Activated CD8-positive, alpha-beta memory T cell treated with anti-CD3 and anti-CD28 coated beads for 4 hours (primary cell): ENCODE measurements at places on chromosomes 4 and X.

DNA sequence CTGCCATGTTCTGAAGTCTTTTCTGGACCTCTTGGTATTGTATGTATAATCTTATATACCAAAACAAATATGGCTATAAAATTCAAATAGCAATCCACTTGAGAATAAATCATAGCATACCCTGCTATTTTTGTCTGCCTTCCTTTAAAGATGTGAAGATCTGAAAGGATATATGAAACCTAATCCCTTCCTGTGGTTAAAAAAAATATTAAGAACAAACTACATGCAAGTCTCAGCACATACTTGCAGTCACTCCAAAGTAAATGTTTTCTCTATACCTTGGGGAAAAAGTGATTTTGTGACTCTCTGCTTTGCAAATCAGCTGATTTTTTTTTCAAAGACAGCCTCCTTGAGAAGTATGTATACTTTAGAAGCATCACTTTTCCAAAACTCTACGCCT lies 322.9 kb downstream of the ANKRD50 start:
- no peak for DNase-seq

GRCh38 chrX:150635952-150636351 lies 57.2 kb upstream of the MTMR1 start:
- no peak for DNase-seq

GRCh38 chrX:19370061-19370460 lies 26.3 kb downstream of the PDHA1 start:
- no peak for DNase-seq

- no peak for DNase-seq
Measured at GRCh38 chr4:8913121-8913857, 41.6 kb upstream of the HMX1 start.

- DNase-seq, result no peak
Measured at GRCh38 chrX:17039826-17040225, 93.4 kb downstream of the REPS2 start.

DNA sequence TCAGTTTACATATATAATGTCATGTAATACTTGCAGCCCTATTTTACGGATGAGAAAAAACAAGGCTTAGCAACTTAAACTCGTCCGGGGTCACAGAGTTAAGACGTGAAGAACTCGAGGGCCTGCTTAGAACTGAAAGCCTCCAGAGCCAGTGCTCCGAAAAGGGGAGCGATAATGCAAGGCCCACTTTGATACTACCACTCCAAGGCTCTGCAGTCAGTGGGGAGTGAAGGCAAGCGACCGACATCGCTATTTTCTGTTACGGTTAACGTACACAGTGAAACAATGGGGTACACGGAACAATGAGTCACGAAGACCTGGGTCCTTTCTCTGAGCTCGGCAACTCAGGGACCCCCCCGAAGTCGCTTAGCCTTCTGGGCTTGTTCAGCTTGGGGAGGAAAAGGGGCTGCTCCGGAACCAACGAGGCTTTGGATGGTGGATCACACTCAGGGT lies 965 bp downstream of the PPA2 start:
- peak; percentile 39 for DNase-seq

DNA sequence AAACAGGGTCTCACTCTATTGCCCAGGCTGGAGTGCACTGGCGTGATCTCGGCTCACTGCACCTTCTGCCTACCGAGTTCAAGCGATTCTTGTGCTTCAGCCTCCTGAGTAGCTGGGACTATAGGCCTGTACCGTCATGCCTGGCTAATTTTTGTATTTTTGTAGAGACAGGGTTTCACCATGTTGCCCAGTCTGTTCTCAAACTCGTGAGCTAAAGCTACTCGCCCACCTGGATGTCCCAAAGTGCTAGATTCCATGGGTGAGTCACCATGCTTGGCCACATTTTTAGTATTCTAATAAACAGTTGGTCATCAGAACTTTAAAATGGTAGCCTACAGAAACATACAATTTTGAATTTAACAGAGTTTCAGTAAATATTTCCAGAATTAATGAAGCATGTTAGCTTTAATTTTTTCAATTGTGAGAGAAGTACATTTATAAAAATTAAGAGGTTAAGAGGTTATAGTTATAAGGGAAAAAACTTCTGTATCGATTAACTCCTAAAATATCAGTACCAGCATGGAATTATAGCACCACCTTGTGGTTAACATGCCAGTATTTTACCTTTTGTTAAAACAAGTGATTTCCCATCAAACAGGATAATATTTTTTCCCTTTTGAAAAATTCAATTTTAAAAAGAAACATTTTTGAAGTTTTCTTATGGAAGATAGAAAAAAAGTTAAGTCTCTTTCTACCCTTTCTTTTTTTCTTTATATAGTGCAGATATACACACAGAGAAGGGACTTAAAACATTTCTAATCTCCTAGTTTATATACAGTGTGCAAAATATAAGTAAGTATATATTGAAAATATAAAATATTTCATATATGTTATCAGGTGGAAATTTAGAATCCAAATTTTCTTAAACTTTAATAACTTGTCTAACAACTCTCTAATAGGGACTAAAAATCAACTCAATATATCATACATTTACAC lies 35.4 kb downstream of the CEP44 start:
- DNase-seq, result no peak

DNA sequence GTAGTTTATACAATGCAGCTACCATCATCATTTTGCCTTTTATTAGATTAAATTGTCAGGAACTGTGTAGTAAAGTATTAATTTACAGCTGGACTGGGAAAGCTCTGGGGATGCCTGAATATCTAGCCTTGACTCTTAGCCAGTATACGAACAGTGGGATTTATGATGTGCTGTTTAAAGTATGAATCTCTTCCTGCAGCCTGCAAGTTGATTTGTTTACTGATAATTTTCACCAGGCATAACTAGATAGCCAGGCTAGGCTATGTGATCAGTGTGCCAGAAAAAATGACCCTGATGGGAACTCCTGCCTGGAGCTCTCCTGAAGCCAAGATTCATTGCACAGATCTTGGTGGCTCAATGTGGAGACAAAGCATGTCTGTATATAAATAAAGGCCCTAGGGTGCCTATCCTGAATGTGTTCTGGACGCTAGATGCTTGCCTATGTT lies 119.2 kb downstream of the SCLT1 start:
- DNase-seq, result no peak

DNA sequence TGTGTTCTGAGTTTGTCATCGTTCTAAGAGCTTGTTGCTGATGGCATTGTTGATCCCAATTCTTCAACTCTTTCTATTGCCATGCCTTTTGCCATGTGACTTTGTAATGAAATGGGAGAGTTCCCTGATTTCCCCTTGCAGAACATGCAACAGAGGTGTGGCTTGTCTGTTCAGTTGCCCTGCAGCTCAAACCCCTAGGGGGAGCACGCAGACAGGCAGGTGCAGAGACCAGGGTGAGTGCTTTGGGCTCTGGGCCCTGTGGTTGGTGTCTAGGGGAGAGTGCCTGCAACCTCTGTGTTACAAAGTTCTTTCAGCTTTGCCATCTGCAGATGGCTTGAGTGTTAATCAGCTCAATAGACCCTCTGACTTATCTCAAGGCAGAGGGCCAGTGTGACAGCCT lies 332.7 kb downstream of the MID1IP1 start:
- no peak for DNase-seq

- DNase-seq, result no peak
Measured at GRCh38 chrX:55801811-55802210, 84.3 kb downstream of the RRAGB start.

GRCh38 chrX:19863212-19863856 lies 24.1 kb downstream of the SH3KBP1 start:
- no peak for DNase-seq

DNA sequence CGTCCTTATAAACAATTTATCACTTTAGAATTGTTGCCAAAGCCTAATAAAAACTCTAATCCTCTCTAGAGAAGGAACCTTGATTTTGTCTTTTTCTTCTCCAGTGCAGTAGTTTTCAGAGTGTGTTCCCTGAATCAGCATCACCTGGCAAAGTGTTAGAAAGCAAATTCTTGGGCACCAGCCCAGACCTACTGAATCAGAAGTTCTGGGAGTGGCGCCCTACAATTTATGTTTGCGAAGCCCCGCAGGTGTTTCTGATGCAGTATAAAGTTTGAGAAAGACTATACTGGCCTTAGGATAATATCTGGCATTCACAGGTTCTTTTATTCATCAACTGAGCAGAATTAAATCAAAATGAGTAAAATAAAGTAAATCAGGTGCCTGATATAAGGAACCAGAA lies 645.8 kb upstream of the ATOH1 start:
- no peak for DNase-seq

- no peak for DNase-seq
Measured at GRCh38 chr4:26893491-26893890, 32.9 kb downstream of the STIM2 start.

DNA sequence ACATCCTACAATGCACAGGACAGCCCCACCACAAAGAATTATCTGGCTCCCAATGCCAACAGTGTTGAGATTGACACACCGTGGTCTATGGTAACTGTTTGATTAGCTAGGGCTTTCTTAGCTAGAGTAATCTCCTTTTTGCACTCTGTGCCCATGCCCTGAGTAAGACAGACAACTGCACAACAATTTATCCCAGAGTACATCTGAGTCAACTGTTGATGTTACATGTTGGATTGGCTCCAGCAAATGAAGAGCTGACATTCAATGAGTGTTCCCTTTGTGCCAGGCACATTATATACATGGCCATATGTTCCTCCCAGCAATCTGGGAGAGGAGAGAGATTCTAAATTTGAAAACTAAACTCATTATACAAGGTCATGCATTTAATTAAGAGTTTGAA lies 3.9 kb upstream of the FAM9C start:
- no peak for DNase-seq

DNA sequence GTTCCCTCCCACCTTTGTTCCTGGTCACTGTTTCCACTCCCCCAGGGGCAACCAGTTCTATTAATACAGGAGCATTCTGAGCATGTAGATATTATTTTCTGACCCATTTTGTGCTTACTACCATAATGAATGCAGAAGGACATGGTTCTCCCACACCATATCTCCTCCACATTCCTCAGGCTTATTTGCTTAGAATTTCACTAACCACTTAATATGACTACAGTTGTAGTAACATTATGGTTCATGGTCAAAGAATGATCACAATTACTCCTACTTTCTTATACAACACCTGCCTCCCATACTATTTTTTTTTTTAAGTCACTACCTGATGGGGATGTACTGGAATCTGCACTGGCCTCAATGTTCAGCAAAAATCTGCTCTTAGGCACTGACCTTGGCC lies 7.5 kb upstream of the FAM184B start:
- no peak for DNase-seq

- no peak for DNase-seq
Measured at GRCh38 chr4:53840643-53841042, 223.8 kb downstream of the CHIC2 start.

DNA sequence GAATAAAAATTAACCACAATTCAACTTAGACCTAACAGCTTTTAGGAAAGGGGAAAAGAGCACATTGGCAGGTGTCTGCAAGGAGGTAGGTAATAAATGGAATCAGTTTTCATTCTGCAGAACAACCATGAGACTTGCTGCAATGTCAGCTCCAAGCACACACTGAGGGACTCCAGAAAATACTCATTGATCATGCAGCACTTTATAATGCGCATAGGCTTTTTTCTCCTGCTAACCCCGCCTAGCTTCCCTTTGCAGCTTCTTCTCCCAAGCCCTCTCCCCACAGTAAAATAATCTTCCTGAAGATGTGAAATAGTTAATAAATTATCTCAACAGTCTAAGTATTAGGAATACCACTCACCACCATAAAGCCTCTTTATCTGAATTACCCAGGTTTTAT lies 36.9 kb downstream of the ANKRD17 start:
- no peak for DNase-seq

DNA sequence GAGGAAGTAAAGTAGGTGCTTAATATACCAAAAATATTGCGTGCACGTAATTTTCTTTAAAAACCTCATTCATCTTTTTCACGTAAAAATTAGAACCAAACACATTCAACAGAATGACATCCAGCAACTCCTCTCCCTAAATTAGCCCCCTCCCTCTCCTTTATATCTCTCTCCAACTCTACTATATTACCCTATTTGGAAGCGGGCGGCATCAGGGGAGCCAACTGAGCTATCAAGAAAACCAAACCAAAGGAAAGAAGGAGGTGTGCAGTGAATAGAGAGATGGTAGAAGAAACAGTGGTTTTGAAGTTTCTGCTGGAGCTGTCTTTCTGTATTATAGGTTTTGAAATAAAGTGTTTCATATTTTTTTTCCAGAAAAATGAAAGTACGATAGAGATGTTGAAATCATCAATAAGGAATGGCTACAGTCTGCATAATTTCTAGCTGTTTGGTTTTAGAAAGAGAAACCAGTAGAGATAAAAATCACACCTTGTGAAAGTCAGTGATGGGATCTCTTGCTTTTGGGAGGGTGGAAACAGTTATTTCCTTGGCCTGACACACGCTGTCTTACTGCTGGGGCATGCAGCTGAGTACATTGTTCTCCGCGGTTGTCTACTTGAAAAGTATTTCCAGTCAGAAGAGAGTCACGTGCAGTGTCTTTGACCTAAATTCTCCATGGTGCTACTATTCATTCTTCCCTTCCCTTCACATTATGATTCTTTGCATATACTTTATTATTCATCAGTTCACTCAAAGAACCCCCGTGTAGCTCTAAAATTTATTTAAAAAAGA lies 94.1 kb upstream of the WDR17 start:
- DNase-seq, result no peak

GRCh38 chrX:38718311-38718710 lies 82.9 kb upstream of the MID1IP1 start:
- no peak for DNase-seq

GRCh38 chr4:54660591-54660990 lies 2.8 kb downstream of the KIT start:
- no peak for DNase-seq

DNA sequence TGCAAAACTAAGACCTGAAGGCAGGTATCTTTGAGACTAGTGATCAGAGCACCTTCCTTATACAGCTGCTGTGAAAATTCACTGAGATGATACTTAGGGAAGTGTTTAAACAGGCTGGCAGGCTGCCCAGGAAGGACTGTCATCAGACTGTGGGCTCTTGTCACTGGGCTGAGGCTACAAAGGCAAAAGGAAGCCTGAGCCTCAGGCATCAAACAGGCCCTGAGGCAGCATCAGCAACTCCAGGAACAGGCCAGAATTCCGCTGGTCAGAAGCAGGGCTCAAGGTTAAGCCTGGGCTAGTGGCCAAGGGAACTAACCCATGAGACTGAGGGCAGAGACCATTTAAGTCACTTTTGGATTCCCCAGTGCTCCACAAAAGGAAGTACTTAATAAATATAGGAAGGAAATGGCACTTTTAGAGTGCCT lies 12.8 kb downstream of the PJA1 start:
- DNase-seq, result no peak

- DNase-seq, result no peak
Measured at GRCh38 chr4:176435901-176436292, 116.1 kb downstream of the SPCS3 start.

DNA sequence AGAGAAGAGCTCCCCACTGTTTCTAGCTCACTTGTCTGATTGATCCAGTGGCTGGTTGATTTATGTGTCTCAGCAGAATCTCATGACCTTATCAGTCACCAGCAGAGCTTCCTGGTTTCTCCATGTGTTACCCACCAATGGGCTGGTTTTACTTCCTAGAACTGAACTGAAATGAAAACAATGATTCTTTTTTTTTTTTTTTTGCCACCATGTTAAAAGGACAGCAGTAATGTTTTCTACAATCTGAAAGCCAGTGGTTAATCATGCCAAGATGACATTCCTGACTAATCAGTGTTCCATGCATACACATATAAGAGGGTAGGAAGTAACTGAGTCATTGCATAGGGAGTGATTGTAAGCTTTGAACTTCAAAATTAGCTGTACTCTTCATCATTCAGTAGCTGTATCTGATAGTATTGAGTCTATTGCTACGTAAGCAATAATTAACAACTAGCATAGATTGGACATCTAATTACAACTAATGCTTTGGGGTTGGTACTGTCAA lies 67.7 kb downstream of the SLC4A4 start:
- DNase-seq, result no peak

GRCh38 chr4:74942251-74942917 lies 9.5 kb downstream of the PARM1 start:
- no peak for DNase-seq
